ENCODE measurements at places on chromosomes 2 and 18.

- DNase-seq = peak; percentile 39
Observed at GRCh38 chr2:135744760-135745314, 3.2 kb downstream of the UBXN4 start.

- DNase-seq = peak; percentile 95
Observed at GRCh38 chr2:20617892-20618467, 32.9 kb downstream of the HS1BP3 start.

- DNase-seq = no peak
Observed at GRCh38 chr2:45207101-45207500, 197.8 kb upstream of the SIX2 start.

DNA sequence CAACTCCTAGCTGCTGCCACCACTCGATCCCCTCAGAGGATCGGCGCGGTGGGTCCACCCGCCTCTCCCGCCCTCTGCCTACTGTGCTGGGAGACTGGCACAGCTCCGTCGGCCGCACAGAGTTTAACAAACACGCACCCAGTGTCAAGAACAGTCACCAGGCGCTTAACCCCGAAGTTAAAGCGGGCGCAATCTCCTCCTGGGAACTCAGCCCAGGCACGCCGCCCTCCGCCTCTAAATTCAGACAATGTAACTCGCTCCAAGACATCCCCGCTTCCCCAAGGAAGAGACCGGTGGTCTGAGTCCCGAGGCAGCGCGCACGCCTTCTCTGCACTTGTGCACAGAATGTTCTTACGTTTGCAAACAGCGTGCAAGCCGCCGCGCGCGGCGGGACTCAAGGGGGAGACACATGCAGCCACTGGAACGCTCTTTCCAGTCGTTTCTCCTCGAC lies 533 bp downstream of the CXCR4 start:
- peak; percentile 13 for DNase-seq

GRCh38 chr2:43333656-43334144 lies 107.3 kb upstream of the ZFP36L2 start:
- peak; percentile 75 for DNase-seq

DNA sequence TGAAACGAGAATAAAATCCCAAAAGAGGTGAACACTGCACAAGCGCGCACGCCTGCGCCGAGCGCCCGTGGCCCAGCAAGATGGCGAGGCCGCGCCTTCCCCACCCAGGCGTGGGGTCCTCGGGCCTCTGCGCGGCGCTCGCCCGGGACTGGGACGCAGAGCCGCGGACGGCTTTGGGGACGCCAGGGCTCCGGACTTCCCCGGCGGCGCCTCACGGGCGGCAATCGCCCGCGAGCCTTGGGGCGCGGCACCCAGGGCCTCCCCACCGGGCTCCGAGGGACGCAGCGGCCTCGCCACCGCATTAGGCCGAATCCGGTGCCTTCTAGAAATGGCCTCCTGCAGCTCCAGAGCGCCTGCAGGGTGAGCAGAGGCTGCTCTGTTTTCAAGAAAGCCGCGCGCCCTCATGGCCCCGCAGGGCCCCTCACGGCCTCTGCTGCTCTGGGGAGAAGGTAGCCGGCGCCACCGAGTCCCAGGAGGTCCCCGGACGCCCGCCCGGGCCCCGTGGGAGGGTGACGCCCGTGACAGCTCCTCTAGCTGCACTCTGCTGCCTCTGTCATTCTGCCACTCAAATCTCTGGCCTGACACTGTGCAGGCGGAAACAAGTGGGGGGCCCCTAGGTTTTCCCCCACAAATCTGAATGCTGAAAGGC lies 35.9 kb upstream of the POMC start:
- peak; percentile 24 for DNase-seq

GRCh38 chr2:47344890-47345589 lies 57.9 kb upstream of the MSH2 start:
- peak; percentile 86 for DNase-seq

DNA sequence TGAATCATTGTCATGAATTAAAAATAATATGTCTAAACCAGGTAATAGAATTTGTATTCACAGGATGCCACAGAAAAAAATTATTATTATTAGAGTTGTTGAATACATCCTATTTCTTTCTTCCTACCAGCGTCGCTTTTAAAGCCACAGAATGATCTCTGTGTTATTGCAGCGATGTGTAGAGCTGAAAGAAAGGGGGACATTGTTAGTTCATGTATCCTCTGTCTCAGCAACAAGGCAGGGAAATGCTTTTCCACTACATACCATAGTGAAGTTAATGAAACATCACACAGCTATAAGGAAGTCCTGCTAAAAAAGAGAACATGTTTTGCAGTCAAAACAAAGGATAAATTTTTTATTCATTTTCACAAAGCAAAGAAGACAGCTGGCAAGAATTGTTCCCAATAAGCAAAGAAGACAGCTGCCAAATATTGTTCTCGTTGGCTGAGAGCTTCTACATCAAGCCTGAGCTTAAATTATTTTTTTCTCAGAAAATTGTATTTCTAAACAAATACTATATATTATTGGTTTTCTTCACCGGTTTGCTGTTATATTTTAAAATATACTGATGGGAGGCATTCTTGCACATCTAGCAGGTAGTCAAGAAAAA lies 1234.4 kb downstream of the SUCLG1 start:
- no peak for DNase-seq

- DNase-seq = peak; percentile 91
Observed at GRCh38 chr2:21837168-21837960, 713.6 kb downstream of the TDRD15 start.

DNA sequence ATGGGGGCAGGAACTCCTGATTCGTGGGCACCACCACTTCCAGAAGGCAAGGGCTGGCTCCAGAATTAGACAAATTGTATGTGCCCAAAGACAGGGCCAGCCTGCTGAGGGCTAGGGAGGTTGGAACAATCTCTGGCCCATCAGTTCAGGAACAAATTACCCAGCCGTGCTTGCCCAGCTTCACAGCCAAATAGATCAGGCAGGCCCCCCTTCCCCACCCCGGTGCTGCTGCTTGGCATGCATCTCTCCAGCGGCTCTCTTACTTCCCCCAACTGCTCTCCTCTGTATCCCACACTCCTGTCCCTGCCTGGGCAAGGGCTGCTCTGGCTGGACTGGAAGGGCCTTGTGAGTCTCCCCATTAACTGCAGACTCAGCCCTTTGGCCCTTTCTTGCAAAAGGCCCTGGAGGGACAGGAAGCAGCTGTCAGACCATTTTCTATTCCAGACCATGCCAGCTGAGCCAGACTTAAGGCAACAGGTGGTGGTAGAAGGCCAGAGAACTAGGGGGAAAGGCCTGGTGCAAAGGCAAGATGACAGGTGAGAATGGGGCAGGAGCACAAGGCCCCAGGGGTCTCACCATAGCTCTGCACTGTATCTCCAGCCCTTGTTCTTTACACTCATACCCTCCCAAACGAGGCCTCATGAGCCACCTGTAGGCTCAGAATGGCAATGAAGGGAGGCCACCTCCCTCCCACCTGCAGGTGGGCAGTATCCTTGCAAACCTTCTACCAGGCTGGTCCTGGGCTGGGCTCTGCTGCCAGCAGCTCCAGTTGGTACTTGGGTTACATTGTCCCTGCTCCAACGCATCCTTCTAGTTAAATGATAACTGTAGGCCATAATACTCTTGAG lies 30.7 kb upstream of the ACAA2 start:
- no peak for DNase-seq

GRCh38 chr18:39647627-39648534 lies 2082.3 kb upstream of the CELF4 start:
- peak; percentile 84 for DNase-seq

DNA sequence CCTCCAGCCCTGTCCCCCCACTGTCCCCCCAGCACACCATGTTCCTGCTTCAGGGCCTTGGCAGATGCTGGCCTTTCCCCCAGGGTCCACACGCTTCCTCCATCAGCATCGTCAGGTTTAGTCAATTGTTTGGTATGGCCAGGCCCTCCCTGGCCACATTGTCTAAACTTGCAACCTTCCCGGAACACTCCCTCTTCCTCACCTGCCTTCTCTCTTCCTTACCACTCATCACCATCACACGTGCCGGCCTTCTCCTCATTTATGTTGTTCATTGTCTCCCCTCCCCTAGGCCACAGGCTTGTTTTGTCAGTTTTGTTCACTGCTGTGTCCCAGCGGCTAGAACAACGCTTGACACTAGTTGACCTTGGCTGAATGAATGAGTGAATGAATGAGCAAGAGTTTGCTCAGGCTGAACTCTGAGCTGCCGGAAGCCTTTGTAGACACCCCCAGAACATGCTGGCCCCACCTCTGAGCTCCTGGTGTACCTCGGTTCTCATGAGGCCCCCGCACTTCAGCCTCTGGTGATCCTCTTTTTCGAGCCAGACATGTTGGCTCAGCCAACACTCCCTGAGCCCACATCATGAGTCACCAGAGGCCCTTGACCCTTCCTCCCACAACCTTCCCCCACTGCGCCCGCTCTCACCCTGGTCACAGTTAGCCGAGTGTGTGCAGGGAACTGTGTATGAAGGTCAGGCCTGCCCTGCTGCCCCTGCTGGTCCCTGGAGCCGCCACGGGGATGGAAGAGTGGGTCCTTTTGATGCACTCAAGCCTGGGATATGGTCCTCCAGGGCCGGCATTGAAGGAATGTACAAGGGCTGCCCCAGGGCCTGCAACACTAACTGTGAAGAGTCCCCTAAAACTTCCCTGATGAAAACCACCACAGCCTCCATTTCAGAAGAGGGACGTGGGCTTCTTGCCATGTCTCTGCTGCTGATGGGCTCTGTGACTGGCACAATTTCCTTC lies 57.5 kb downstream of the HS1BP3 start:
- DNase-seq = peak; percentile 63

All from fibroblast of skin of right biceps (primary cell).